NCI-H526 (cell line): ENCODE measurements at places on chromosomes 16 and 17.

GRCh38 chr16:59326955-59327354 lies 592.8 kb upstream of the GOT2 start:
- no peak for DNase-seq

- DNase-seq, result no peak
These were observed 116.5 kb downstream of the CMIP start for GRCh38 chr16:81560979-81561657.

DNA sequence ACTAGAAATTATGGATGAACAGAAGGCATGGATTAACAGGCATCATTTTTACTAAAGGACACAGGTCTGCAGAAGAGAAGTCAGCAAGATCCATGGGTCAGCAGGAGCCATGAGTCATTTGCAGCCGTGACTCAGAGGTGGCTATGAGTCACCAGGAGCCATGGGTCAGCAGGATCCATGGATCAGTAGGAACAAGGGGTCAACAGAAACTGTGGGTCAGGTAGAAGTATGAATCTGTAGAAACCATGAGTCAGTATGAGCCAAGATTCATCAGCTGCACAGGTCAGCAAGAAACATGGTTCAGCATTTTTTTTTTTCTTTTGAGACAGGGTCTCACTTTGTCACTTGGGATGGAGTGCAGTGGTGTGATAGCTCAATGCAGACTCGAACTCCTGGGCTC lies 58.2 kb upstream of the HS3ST4 start:
- DNase-seq, result no peak

DNA sequence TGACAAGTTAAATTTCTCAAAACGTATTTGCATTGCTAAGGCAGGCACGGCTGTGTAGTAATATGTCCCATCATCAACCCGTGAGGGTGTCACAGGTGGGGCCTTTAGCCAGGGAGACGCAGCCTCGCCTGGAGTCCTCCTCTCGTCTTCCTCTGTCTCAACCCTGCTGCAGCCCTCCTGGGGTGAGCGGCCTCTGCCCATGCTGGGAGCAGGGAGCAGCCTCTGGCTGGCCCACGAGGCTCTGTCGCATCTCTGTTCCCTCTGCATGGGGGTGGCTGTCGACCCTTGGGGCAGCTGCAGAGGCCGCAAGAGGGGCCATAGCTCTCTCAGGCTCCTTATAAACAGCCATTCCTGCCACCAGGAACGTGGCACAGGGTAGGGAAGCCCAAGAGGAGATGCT lies 806 bp upstream of the SMIM5 start:
- no peak for DNase-seq

DNA sequence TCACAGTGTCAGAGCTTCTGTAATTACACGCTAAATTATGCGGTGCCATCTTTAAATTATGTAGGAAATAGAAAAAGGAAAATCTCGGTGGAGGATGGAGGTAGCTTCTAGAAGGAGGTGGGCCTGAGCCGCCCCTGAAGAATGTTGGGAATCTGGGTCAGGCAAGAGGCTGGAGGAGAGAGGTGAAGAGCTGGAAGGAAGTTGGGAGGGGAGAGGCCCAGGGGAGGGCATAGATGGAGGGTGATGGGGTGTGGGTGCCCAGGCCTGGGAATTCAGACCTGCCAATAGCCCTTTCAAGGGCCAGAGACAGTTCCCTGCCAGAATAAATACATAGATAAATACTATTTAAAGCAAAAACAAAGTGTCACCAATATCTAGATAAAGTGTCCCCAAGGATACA lies 415.0 kb upstream of the HSBP1 start:
- DNase-seq, result no peak

- DNase-seq, result no peak
These were observed 8.2 kb upstream of the CIITA start for GRCh38 chr16:10868596-10869469.

- DNase-seq, result no peak
These were observed 78.1 kb upstream of the DHX40 start for GRCh38 chr17:59487161-59487873.

DNA sequence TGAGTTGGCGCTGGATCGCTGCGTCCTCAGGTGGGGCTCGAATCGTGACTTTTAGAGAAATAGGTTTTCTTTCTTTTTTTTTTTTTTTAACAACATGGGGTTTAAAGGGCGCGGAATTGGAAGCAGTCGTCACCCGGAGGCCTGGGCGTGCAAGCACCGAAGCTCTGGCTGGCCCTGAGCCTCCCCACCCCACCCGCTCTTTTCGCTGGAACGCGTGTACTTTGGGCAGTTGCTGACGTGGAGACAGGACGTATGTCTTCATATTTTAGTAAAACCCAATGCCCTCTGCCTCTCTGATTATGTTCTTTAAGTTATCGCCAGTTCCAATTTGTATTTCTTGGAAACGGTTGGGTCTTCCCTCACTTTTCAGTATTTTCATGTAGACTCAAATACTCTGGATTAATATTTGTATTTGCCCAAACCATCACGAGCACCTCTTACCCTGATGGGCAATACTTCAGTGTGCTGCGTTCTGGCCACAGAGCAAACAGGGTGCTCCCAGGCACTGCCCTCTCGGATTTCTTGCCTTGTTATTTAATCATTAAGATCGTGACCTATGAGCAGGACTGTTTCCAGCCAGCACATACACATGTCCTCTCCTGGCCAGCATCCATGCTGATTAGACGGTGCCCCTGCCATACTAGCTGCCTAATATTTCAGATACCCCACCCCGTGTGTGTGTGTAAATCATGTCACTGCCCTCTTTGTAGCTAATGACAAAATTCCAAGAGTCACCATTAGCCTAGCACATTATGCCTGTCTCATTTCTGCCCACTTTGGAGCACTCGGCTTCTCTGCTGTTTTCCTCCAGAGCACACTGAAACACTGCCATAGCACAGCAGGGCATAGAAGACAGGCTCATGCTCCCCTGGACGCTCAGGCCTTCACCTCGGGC lies 805 bp upstream of the C16orf95 start:
- DNase-seq, result no peak

DNA sequence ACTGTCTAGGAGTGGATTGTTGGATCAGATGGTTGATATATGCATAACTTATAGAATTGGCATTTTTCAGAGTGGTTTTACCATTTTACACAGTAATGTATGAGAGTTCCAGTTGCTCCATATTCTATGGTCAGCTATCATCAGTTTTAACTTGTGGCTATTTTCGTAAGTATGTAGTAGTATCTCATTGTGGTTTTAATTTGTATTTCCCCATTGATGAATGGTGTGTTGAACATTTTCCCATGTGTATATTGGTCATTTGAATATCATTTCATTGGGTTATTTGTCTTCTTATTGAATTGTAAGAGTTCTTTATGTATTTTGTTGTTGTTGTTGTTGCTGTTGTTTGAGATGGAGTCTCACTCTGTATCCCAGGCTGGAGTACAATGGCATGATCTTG lies 6.2 kb downstream of the WNT9B start:
- DNase-seq, result no peak

- no peak for DNase-seq
These were observed 272.4 kb downstream of the C16orf95 start for GRCh38 chr16:87044829-87045228.

DNA sequence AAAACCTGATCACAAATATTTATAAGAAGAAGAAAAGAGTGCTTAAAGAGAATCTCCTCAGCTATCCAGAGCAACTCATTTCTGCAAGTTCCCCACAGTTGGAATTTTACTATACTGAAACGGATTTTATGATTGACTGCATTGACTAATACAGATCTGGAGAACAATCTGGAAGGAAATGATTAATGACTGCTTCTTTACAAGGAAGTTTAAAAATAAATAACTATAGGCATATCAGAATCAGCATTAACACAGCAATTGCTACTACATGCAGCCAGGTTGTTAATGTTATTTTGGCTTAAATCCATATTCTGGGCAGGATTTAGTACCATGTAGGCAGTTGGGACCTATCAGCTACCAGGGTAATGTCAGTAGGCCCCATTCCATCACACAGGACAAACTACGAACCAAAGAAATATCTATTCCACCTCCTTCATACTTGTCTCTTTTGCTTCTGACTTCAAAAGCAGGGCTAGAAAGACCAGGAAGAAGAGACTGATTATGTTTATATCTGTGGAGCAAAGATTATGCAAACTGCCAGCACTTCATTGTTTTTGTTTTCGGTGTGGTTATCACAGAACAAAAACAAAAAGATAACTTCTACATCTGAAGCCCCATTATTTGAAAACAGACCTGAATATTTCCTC lies 3.9 kb downstream of the SKAP1 start:
- DNase-seq, result no peak

- DNase-seq, result no peak
These were observed 5.5 kb downstream of the MAP2K3 start for GRCh38 chr17:21289902-21290571.

DNA sequence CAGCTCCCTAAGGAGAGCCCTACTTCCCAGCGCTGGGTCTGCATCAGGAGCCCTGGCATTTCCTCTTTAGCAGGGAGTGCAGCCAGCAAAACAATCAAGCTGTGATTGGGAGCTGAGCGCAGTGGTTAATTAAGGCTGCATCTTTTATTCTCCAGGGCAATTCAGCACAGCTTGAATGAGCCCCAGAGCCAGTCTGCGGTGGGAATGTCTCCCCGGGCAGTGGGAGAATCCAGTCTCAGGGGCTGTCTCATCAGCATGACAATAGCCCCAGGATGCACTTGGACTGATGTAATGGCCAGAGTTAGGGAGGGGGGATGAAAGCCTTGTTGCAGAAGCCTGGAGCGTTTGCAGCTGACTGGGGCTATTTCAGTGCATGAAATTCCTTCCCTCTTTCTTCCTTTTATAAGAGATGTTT lies 292.6 kb upstream of the SOX9 start:
- no peak for DNase-seq

- DNase-seq, result no peak
These were observed 464.1 kb upstream of the SALL1 start for GRCh38 chr16:51615141-51615540.

- DNase-seq, result no peak
These were observed 22.9 kb downstream of the NUP88 start for GRCh38 chr17:5396612-5397011.

- DNase-seq, result no peak
These were observed 301.9 kb upstream of the TBX2 start for GRCh38 chr17:61097781-61098180.

- DNase-seq, result no peak
These were observed 38.3 kb upstream of the HSBP1 start for GRCh38 chr16:83769397-83770008.

- no peak for DNase-seq
These were observed 58.4 kb upstream of the MARCHF10 start for GRCh38 chr17:62866471-62866870.

DNA sequence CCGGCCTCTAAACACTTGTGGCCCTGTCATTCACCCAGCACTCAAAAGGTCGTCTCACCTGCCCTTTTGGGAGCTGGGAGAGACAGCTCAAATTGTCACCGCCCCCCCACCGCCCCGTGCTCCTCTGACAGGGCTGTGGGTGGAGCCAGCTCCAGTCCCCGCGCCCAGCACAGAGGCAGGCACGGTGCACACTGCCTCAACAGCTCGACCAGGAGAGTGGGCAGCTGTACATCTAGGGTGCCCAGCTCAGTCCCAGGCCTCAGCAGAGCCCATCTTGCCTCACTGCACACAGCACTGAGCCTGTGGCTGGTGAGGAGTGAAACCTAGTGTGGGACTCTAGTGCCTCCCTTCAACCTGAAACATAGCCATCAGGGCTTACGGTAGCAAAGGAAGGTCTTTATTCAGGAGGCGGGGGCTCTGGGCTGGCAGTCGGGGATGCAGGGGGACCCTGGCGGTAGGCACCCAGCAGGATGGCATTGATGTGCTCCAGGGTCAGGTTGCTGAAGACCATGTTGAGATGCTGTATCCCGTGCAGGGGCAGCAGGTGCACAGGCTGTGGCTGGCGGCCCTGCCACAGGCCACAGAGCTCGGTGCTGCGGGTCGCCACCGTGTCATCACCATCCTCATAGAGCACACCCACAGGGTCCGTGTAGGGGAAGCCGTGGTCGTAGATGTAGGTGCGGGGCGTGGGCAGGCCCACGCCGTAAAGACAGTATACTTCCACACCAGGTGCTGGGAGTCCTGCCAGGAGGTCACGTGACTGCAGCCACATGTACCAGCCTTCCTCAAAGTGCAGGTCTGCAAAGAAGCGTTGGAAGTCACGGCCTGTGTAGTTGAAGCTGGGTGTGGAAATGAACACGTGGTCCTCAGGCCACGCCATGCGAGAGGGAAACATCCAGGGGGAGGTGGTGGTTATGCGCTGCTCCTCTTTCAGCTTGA lies 3.1 kb upstream of the PSMB10 start:
- DNase-seq, result no peak

DNA sequence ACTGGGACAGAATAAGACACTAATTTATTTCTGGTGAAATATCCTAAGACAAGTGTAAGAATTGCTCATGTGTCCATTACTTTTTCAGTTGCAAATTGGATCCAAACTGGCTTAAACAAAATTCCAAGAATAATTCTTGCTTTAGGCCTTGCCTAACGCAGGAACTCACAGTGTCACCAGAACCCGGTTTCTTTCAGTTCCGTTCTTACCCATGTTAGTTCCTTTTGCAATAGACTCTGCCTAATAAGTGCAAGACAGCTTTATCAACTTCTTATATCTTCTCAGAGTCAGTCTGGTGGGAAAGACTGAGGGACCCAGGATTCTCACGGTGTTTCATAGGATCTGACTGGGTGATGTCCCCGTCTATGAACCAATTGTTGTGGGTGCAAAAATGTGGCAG lies 24.7 kb downstream of the GDE1 start:
- DNase-seq, result no peak

DNA sequence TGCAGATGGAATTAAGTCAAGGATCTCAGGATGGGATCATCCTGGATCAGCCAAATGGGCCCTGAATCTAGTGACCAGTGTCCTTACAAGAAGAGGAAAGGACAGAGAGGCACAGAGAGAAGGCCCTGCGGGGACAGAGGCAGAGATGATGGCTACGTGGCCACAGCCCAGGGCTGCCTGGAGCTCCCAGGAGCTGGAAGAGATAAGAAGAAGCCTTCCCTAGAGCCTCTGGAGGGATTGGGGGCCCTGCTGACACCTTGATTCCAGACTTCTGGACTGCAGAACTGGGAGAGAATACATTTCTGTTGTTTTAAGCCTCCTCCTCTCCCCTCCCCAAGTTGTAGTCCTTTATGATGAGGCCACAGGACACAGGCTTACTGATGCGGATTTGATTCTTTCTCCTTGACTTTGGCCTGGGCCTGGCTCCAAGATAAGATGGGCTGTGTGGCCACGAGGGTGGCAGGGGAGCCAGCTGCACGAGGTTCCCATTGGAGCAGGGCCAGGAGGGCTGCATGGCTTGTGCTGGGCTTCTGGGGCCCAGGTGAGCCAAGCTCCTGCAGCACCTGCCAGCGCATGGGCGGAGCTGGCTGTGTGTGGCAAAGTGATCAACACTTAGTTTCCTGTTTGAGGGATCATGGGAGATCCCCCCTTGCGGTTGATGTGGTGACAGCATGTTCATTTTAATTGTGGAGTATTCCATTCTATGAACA lies 146.1 kb downstream of the IRF8 start:
- no peak for DNase-seq
